ENCODE measurements at places on chromosomes 13 and 19.
A peak's percentile ranks its signal among the peaks of the same experiment; 100 is the strongest.

- no peak for DNase-seq
Measured at GRCh38 chr13:28094306-28094705, 6.1 kb downstream of the FLT3 start.

DNA sequence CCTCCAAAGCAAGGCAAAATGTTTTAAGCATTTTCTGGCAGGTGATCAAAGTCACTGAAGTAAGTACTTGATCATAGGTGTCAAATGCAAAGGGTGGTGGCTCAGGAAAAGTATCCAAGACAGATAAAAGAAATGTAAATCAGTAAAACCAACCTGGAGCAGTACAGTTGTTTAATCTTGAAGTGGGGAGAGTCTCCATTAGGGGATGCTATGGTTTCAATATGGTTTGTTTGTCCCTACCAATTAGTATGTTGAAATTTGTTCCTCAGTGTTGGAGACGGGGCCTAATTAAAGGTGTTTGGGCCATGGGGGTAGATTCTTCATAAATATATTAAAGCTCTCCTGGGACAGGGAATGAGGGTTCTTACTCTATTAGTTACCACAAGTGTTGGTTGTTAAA, 1781.7 kb upstream of the PRR20A start:
- no peak for DNase-seq

DNA sequence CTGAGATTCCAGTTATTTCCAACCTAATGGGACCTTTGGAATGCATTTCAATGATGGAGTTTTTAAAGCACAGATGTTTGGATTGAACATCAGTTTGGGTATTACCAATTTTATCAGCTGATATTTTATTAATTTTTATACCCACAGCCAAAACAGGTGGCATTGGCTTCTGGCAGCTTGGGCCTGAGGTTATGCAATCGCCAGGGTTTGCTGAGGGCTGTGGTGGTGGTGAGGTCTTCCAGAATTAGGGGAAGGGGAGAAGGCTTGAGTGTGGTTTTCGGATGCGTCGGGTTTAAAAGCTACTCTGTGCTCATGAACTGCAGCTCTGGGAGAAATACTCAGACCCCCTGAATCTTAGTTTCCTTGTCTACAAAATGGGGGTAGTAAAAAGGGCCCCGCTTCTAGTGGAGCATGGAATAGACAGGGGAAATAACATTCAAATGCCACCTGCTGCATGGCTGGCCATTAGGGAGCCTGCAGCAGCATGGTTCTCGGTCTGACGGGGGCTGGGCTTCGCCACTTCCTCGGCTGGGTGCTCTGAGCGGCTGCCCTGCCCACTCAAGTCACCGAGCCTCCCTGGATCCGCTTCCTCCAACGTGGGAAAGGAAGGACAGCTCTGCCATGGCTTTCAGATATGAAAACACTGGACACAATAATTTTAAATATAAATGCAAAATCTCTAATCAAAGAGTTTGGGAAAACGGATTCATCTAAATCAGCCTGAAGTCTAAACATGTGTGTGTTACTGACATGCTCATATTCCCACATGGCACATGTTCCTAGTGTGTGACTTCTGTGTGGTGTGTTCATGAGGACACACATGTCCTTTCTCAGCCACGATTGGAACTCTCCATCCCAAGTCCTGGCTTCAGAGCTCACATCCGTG, 35.2 kb downstream of the ADPRHL1 start:
- DNase-seq, result no peak

DNA sequence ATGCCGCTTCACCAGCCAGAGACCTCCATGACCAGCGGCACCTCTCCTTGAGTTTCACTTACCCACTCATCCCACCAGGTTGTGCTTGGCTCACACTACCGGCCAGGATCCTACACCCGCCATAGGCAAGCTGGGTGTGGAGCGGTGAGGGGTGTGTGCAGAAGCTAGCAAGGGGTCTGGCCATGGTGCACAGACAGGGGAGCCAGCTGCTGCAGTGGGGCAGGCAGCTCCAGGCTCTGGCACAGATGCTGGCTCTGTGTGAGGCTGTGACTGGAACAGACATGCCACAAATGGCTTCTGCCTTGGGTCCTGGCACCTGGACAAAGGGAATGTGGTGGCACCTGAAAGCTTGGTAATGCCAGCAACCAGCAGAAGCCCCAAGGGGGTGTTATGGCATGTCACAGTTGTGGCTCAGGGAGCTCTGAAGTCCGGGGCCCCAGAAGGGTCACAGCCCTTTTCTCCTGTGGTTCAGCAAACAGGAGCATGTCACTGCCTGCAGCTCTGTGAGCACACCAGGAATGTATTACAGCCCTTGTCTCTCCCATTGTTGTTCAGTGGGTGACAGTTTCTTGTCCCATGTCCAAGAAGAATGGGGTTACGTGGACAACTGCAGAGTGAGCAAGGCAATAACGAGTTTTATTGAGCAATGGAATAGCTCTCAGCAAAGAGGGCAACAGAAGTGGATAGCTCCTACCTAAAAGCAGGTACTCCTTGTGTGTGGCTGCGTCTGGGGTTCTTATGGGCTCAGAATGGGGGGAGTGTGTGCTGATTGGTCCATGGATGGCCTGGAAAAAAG, 2791.0 kb upstream of the PCDH20 start:
- DNase-seq, result no peak

DNA sequence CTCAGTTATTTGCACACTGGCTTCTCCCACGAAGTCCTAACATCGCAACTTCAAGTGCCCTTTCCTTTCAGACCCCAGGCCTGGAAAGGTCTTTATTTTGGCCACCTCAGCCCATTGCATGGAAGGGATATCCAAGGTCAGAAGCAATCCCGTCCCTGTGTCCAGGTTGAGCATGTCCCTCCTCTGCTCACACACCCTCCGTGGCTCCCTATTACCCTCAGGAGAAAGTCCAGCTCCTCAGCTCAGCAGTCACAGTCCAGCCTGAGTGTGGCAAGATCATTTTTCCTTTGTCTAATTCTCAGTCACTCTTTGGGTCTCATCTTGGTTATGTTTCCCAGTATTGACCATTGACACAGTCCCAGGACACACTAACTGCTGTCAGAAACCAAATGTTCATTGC, 19.2 kb downstream of the ARRDC2 start:
- no peak for DNase-seq

DNA sequence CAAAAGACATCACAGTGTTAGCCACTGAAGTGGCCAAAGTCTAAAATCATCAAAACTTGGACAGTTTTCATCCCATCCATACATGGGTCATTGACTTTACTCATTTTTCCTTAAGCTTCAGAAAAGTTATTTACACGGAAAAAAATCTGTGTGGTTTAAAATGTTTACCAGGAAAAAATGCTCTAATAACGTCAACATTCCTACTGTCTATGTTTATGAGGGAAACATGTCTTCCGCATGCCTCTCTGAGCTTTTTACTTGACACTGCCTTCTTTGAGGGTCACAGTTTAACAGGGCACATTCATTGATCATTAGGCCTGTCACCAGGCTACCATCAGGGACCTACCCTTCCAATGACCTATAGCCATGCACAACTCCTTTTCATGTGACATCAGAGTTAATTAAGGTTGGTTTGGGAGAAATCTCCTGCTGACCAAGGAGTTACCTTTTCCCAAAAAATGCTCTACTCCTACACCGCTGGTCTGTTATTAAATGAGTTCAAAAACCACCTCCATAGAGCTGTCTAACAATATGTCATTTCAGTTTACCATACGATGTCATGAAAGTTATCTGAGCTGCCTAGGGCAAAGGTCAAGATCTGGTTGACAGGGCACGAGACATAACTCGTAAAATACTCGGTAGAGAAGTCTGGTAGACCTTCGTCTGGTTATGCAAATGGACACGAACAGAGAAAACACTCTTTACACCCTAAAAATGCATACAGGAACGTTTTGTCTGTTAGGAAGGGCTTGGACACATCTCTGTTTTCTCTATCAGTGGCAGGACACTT, 17.8 kb downstream of the FLT1 start:
- no peak for DNase-seq

GRCh38 chr13:26624572-26624971, 67.1 kb downstream of the WASF3 start:
- no peak for DNase-seq

DNA sequence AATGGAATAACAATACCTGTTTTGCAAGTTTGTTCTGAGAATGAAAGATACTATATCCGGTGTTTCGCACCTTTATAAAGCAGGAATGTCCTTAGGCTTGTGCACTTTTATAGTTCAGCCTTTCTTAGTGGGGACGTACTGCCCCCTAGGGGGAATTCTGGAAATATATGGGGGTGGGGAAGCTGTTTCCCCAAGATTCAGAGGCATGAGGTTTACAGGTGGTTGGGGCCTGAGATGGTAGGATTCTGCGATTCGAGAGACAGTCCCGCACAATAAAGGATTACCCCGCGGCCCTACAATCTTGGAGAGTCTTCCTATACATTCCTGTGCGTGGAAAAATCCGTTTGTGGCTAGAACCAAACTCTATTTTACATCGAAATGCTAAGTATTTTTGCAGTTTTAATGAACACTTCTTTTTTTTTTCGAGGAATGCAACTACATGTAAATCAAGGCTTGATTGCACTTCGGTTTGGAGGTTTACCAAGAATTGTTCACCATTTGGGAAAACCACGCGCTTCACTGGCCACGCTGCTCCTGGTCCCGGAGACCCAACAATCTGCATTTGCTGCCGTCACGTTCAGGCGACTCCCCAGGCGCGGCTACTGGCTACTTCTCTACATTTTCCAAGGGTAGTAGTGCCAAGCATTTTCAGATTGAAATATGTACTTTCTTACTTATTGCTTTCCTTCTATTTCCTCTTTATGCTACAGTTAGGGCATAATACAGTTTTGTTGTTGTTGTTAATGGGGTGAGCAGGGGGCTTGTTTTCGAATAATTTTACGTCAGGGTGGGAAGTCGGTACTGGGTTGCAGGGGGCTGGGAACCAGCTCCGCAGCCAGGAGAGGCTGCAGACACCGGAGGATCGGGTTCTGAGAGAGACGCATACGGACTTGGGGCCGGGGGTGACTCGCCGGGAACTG, 830 bp downstream of the NEK5 start:
- peak; percentile 15 for DNase-seq

DNA sequence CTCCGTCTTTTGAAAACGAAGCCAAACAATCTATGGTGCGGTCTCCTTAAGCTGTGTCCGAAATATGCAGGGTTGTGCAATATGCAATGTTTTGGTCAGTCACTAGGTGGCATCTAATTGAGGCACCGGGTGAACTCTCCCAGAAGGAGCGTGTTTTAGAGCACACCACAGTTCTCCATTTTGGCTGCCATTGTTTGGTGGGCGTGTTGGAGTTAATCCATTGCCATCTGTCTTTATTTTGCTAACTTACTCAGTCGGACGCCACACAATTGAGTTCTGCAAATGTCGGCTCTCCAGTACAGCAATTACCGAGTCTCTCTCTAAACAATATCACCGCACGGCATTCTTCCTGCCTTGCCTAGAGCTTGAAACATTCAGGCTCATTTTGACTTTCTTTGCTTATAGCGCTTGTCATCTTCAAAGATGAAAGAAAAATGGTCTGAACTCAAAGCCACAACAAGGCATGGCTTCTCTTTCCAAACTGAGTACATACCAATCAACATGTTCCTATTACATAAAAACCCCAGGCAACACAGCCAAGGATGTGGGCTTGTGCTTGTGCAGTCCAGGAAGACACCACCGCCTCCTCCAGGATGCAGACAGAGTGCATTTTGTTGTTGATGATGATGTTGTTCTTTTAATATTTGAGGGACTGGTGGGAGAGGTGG, 182.0 kb upstream of the SERP2 start:
- peak; percentile 8 for DNase-seq

GRCh38 chr13:112674412-112675365, 15.1 kb upstream of the ATP11A start:
- DNase-seq, result no peak

DNA sequence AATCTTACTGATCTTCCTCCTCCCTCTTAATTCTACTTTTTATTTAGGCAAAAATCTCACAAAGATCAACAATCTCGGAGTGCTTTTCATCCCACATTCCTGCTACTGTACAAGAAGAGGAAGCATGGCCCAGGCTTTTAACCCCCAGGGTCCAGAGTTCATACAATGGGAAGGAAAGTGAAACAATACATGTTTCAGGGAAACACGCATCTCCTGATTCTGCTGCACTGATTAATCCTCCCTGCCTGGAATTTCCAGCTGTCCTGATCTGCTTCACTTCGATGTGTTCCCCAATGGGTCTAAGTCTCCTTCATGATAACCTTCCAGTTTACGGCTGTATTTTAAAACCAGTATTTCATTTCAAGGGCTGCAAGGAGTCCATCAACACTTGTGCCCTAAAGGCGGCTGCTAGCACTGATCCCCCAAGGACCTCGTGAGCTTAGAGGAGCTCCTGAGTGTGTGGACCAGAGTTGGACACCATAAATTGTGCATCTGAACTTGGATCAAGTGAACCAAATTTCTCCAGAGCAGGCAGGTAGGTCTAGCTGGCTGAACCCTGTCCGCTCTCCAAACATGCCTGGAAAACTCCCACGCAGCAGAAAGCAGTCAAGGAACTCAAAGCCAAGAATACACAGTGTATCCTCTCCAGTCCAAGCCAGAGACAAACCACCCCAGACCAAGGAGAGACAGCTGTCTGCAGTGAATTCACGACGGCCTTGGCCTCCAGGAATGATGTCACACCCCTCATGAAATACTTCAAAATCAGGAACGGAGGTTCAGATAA, 44.3 kb downstream of the COL4A1 start:
- DNase-seq, result no peak

- DNase-seq, result no peak
Measured at GRCh38 chr13:30313311-30313710, 6.0 kb upstream of the KATNAL1 start.

DNA sequence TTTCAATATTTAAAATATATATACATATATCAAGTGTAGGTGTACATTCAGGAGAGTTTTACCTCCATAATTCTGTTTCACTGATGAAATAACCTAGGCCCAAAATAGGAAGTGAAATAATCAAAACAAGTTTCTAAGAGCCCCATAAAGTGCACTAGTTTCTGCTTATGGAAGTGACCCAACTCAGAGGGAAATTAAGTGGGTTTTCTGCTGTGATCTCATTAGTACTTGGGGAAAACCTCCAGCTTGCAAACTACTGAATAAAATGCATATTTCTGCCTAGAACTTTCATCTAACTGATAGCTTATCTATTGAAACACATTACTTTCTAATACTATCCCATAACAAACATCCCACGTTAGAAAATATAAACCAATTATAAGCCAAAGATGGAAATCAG, 45.4 kb upstream of the MIR17HG start:
- no peak for DNase-seq

DNA sequence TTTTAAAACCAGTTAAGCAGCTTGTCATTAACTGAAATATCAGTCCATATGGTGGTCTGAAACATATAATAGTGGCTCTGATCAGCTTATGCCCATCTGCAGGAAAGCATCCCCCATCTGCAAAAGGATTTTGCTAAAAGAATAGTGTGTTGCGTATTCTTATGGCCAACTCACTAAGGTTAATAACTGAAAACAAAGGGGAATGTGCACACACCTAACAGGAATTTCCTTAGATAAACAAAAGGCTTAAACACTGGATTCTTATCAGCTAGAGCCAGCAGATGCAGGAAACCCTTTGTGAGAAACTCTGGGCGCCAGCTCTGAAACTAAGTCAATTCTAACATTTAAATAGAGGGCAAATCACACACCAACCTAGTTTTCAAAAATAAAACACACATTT, 22.1 kb downstream of the VPS36 start:
- DNase-seq, result no peak

All from stimulated activated CD8-positive, alpha-beta memory T cell treated with anti-CD3 and anti-CD28 coated beads, Interleukin-7, amount 100 ng/mL, for 4 hours (primary cell).